ENCODE measurements at places on chromosomes 2 and 18.

- peak; percentile 51 for DNase-seq
Measured at GRCh38 chr2:41903474-41904135, 144.2 kb upstream of the PKDCC start.

- DNase-seq, result no peak
Measured at GRCh38 chr2:113200236-113200635, 26.5 kb downstream of the PSD4 start.

DNA sequence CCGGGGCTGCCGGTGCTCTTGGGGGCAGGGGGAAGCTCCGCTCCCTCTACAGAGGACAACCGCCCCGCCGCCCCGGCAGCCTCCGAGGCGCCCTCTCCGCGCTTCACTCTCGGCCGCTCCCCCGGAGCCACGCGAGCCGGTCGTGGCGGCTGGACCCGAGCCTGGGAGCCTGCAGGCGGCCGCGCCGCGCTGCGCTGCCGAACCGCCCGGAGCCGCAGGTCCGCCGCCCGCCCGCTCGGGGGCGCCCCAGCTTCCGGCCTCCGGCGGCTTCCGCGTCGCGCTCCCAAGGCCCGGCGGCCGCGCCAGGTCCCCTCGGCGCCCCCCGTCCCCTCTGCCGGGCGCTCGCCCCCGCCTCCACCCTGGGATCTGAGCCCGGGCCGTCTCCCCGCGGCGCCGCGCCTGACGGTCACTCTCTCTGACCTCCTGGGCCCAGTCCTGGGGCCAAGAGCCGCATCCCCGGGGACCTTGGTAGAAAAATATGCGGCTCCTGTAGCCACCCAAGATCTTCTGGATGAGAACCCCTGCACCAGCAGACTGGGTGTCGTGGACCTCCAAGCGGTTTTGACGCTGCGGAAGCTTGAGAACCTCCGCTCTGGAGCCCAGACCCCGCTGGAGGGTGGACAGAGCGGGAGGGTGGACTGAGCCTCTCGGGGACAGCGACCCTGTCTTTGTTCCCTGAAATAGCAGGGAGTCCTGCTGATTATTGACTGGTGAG lies 44.3 kb downstream of the SERTAD2 start:
- DNase-seq, result peak; percentile 39

GRCh38 chr18:36326771-36327170 lies 29.3 kb downstream of the FHOD3 start:
- peak; percentile 42 for DNase-seq

GRCh38 chr18:62396381-62396780 lies 71.3 kb downstream of the TNFRSF11A start:
- no peak for DNase-seq

- no peak for DNase-seq
Measured at GRCh38 chr2:29478641-29479040, 363.4 kb downstream of the CLIP4 start.

- peak; percentile 98 for DNase-seq
Measured at GRCh38 chr2:42967959-42968674, 175.7 kb upstream of the HAAO start.

- DNase-seq, result no peak
Measured at GRCh38 chr2:163205589-163206254, 367.2 kb upstream of the KCNH7 start.

DNA sequence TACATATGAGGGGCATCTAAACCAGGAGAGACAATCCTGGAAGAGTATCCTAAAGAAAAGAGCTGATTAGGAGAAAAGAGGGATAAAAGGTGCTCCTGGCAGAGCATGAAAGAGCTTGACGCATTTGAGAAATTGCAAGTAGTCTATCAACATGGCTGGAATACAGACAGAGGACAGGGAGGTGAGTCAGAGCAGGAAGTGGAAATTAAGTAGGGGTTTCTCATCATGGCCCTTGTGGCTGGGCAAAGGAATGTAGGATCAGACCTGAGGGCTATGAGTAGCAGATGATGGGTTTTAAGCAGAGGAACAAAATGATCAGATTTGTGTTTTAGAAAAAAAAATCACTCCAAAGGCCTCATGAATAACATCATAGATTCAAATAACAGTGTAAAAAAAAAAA lies 49.2 kb upstream of the UGP2 start:
- DNase-seq, result peak; percentile 69

GRCh38 chr2:26769089-26769761 lies 5.1 kb downstream of the SLC35F6 start:
- DNase-seq, result peak; percentile 82

DNA sequence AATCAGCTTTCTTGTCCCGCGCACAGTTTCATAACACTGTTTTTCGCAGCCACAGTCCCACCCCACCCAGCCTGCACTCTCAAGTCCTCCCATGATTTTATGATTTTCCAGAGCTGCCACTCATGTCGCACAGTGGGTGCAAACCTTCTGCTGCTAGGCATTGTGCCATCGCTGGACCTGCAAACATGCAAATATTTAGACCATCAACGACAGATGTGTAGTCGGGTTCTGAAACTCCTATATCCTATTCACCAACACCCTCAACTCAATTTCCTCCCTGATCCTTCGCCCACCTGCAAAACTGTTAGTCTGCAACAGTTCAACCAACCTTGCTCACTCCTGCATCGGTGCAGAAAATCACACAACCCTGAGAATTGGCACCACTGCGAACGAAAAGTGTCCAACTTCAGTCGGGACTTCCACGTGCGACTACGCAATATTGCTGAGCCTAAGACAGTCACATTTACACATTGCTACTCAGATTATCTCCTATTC lies 871 bp upstream of the ALS2 start:
- no peak for DNase-seq

DNA sequence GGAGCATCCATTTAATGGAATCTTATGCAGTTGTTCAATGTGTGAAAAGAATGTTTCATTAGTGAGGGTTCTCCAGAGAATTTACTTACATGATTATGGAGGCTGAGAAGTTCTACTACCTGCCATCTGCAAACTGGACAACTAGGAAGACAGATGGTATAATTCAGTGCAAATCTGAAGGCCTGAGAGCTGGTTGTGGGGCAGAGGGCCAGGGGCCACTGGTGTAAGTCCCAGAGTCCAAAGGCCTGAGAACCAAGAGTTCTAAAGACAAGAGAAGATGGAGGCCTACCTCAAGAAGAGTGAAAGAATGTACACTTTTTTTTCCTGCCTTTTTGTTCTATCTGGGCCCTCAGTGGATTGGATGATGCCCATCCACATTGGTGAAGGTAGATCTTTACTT lies 114.8 kb downstream of the DDX1 start:
- DNase-seq, result no peak

DNA sequence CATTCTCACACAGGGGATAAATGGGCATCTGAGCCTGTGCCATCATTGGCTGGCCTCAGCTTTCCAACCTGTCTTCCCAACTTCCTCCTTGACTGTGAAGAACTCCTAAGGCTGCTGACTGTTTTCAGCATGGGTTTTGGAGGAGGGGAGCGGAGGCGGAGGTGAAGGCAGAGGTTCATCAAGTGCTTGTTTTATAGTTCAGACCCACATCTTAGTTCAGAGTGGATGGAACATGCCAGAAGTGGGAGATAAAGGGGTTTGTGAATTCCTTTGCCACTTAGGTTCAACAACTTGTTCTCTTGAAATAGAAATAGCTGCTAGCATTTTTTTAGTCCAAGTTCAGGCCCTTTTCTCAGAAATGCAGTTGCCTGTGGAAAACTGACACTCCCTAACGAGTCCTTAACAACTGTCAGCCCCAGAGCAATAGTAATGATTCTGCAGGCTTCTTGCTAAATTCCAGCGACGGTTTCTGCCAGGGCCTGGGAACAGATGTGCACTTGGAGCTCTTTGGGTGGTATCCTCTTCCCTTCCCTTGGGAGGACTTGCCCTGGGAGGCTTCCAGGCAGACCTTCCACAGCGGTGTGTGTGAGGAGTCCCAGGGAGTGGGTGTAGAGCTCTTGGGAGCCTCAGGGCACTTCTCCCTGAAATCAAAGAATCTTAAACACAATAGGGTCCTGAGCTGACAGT lies 30.1 kb upstream of the ITGA6 start:
- DNase-seq, result peak; percentile 57

DNA sequence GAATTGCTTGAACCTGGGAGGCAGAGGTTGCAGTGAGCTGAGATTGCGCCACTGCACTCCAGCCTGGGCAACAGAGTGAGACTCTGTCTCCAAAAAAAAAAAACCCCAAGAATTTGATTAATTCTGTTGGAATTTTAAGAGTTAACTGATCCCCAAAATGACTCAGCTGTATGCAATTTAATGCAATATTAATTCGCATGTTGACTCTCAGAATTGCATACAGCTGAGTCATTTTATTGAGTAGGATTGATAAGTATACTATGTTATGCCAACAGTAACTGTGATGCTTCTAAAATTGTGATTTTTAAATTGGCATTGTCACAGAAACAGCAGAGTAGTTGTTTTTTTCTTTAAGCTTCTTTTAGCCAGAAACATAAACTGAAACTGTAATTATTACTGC lies 19.6 kb downstream of the MSH2 start:
- DNase-seq, result peak; percentile 62

DNA sequence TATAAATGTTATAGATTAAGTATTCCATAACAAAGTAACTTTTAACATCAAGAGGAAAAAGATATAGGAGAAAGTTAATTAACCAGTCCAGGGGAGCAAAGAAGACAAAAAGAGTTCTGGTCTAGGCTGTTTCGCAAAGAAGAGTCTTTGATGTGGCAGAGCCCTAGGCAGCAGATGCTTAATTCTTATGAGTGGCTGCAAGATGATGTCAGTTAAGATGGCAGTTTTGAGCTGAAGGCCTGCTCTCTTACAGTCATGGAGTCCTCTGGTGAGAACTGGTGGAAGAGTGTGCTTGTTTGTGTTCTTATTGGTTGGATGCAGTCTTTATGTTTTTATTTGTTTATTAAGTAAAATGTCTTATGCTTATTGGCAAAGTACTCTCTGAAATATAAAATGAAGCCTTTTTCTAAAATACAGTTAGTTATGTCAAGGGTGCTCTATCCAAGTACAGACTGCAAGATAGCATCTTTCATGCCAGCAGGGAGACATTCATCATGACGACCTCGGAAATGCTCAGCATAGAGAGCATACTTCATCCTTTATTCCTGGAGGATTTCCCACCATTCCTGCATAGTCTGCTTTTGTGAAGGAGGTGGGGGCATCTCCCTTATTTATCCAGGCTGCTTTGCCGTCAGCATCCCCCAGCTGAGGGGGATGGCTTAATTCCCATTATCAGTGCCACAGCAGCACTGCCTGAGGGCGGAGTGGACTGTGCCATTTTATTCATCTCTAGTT lies 38.9 kb upstream of the SERPINE2 start:
- DNase-seq, result peak; percentile 54

DNA sequence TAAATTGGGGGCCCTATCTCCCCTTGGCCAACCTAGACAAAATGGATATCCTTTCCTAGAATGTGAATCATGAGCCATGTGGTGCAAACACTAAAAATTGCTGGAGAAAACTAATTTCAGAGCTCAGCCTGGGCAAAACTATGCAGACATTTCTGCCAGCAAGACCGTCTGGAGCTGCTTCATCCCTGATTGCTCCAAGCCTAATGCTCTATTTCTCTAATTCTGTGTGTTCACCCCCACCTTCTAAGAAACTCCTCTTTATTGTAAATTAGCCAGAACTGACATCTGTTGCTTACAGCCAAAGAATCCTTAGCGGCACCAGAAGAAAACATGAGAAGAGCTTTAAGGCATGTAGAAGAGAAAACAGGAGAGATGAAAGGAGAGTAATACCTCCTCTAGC lies 337.7 kb upstream of the CHAC2 start:
- DNase-seq, result peak; percentile 4

- no peak for DNase-seq
Measured at GRCh38 chr18:40949114-40949950, 1005.7 kb upstream of the PIK3C3 start.

DNA sequence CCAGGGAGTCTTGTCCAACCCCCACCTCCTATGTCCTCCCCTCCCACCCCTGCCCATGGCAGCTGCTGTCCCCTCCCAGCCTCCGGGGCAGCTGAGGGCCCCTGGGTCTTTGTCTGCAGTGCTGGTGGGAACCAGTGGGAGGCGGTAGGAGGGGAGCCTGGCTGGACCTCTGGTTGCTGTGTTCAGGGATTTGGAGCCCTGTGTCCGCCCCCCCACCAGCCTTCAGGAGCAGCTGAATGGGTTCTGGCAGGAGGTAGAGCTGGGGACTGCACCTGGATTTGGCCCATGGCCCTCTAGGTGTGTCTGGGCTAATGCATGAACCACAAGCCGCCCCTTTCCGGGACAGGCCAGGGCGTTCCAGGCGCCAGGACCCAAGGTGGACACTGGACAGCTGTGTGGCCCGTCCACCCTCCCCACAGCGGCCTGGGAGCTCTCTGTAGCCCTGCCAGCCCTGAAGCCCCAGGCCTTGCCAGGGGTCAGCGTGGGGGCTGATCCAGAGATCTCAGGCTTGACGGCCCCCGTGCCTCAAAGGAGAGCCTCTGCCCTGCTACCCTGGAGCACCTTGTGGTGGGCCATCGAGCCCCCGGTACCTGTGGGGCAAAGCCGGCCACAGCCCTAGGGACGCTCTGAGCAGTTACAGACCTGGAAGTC lies 25.4 kb downstream of the GPC1 start:
- DNase-seq, result no peak

GRCh38 chr18:25062720-25063119 lies 289.2 kb downstream of the ZNF521 start:
- DNase-seq, result no peak

DNA sequence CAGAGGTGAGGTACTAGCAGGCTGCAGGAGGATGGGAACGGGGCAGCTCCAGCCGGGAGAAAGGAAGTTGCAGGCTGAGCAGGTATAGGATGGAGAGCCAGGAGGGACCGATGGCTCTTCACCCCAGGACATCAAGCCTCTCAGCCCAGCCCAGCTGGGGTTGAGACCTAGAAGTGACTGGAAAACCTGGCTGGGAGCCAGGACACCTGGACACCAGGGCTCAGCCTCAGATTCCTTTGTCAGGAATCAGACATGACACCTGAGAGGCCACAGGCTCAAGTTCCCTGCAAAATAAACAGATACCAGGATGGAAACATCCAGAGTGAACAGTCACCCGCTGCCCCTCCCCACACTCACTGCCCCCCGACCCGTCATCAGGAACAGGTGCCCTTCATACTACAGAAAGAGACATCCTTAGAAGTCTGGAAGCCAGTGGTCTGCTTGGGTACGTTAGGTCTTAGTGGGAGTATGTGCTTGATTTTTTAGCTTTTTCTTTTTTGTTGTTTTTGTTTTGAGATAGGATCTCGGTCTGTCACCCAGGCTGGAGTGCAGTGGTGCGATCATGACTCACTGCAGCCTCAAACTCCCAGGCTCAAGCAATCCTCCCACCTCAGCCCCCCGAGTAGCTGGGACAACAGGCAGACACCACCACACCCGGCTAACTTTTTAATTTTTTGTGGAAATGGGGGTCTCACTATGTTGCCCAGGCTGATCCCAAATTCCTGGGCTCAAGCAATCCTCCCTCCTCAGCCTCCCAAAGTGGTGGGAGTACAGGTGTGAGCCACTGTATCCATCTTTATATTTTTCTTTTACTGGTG lies 95.7 kb upstream of the STPG4 start:
- no peak for DNase-seq

- DNase-seq, result no peak
Measured at GRCh38 chr2:232332940-232333259, 45.7 kb upstream of the ALPP start.

DNA sequence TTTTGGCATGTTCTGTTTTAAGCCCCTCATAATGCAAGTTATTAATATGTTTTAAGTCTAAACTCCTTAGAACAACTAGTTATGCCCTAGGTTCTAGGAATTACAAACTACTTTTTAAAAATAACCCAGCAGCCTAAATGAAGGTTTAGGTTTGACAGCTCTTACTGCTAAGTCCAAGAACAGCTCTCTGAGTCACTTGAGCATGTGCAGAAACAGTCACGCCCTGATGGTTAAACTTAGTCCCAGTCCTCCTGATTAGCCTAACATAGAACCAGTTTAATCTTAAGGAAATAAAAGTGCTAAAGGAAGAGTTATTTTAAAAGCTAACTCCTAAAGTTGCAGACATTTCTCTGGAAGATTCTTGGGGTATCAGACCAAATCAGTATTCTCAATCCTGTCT lies 72.5 kb downstream of the RMDN2 start:
- peak; percentile 70 for DNase-seq

Data from fibroblast of the aortic adventitia (primary cell).